NCI-H446 (cell line): ENCODE measurements at places on chromosomes 7 and 10.
A peak's percentile ranks its signal among the peaks of the same experiment; 100 is the strongest.

- peak; percentile 27 for DNase-seq
Observed at GRCh38 chr7:154928136-154929005, 74.6 kb downstream of the PAXIP1 start.

DNA sequence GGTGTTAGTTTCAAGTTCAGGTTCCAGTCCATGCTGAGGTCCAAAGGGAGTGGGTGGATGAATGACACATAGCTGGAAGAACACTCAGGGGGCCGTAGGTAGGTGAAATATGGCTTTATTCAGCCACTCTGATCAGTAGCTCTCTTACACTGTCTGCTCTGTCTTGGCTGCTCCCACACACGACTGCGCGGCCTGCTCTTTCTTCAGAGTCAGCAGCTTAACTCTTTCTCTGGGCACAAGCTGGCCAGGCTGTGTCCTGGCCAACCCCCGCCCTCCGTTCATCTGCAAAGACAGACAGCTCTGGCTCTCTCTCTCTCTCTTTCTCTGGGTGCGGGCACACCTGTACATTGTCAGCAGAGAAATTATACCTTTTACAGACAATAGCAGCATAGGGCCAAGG lies 317.4 kb upstream of the SORCS1 start:
- DNase-seq = no peak

GRCh38 chr10:120607710-120608703 lies 151.0 kb downstream of the PLPP4 start:
- DNase-seq = no peak

- no peak for DNase-seq
Observed at GRCh38 chr10:102509387-102509786, 5.6 kb downstream of the SUFU start.

DNA sequence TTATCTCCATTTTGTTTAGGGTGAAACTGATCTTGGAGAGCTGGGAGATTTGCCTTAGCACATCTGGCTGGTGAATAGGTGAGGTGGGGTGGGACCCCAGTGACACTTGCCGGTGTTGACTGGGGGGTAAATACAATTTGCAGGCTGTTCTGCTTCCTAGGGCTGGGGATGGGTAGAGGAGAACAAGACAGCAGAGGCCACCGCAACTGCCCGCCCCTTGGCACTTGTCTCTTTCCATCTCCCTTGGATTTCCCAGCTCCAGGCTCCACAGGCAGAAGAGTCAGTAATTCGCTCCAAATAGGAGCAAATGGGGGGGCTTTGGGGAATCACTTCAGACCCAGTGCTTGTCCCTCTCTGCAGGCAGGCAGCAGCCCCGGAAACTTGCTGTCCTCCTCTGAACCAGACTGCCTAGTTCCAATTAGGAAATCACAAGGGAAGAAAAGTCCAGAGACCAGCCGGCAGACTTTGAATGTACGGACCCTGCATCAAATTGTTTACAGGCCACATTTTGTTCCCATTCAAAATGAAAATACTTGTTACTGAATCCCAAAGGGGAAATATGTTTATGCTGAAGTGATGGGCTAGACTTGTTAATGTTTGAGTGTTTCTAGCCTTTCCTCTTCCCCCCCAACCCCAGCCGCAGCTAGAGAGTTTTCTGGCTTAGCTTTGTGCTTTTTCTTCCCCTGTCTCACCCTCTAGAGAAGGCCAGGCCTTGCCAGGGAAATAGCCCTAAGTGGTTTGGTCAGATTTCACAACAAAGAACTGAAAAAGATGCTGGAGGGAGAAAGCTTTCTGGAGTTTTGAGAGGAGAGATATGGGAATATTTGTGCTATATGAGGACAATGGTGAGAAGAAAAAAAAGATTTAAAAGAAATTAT lies 10.0 kb upstream of the INPP5F start:
- DNase-seq = no peak
